ENCODE measurements at places on chromosomes 16 and 17.

GRCh38 chr17:248337-249235 lies 67.1 kb upstream of the DOC2B start:
- no peak for DNase-seq

GRCh38 chr17:72422505-72423285 lies 301.9 kb downstream of the SOX9 start:
- peak; percentile 4 for DNase-seq

DNA sequence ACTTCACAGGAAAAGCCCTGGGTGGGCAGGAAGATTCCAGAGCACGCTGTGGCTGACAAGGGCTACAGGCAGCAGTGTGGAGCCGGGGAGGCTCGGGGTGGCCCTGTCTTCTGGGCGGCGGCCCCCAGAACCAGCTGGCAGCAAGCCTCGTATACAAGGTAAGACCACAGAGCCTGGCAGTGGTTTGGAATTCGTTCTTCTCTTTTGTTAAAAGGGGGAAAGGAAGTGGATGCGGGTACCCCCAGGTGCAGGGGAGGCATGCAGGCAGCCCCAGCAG lies 6.0 kb downstream of the UBALD1 start:
- no peak for DNase-seq

DNA sequence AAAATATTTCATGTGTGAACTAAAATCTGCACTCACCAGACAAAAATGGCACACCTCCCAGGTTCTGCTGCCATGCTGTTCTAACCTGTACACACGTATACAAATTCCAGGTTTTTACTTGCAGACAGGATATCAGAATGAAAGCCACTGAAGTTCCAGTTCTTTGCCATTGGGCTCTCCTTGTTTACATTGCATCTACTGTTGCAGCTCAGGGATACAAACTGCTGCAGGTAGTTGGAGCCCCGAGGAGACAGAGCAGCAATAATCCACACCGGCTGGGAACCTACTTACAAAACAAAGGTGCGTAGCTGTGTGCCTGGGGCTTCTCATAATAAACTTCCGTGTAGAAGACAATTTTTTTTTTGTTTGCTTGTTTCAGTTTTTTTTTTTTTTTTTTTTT lies 59.6 kb downstream of the HAPSTR1 start:
- no peak for DNase-seq

DNA sequence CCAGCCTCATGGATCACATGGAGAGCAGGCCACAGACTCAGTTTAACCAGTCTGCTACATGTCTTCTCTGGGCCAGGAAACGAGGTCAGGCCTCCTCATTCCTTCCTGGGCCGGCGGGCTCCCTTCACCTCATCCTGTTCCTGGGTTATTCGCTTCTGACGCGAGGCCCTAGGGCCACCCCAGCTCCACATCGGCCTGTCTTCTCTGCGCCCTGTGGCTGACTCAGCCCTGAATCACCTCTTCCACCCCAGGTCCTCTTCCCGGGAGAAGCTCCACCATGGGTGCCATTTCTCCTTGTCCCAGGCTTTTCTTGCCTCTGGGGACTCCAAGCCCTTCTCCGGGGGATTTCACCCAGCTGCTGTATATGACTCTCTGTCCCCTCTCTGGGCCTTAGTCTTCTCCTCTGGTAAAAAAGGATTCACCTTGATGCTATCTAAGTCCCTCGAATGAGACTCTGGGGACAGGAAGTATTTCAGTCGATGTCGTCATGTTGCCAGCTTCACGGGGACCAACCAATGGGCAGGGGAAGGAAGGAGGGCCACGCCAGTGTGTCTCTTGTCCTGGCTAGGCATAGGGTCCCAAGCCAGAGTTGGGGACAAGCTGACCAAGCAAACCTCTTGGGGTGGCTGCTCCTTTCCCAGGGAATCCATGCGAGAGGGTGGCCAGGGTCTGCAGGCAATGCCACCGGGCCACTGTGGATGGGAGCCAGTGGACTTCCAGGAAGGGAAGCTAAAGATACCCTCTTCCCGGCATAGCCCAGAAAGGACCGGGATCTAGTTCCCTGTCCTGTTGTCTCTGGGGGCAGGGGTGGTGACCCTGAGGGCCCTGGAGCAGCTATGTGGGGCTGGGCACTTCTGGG lies 58.7 kb downstream of the SOCS3 start:
- no peak for DNase-seq

GRCh38 chr16:78321620-78322360 lies 222.3 kb downstream of the WWOX start:
- no peak for DNase-seq

GRCh38 chr17:38925263-38925995 lies at the start of gene LASP1NB:
Gene LASP1NB, plus strand, starts transcription at chr17:38925614.
- no peak for DNase-seq

DNA sequence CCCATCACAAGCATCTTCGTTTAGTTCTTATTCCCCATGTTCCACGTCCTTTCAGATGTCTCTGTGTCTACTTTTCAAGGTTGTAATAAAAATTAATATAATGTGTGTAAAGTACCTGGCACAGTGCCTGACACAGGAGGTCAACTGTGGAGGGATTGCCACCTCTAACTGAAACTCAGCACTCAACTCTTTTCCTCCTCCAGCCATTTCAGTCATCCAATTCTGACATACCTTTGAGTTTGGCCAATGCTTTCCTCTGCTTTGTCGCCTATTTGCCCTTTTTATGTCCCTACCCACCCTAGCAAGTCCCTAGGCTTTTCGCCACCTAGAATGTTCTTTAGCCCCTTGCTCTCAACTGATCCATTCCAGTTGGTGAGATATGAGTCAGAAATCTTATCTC lies 1.6 kb downstream of the UBE2Z start:
- DNase-seq, result no peak

GRCh38 chr17:74431568-74432423 lies at the start of gene GPRC5C:
Gene GPRC5C, plus strand, starts transcription at chr17:74432088. Its CDS starts 7,689 bp downstream, at chr17:74439777.
- peak; percentile 52 for DNase-seq

DNA sequence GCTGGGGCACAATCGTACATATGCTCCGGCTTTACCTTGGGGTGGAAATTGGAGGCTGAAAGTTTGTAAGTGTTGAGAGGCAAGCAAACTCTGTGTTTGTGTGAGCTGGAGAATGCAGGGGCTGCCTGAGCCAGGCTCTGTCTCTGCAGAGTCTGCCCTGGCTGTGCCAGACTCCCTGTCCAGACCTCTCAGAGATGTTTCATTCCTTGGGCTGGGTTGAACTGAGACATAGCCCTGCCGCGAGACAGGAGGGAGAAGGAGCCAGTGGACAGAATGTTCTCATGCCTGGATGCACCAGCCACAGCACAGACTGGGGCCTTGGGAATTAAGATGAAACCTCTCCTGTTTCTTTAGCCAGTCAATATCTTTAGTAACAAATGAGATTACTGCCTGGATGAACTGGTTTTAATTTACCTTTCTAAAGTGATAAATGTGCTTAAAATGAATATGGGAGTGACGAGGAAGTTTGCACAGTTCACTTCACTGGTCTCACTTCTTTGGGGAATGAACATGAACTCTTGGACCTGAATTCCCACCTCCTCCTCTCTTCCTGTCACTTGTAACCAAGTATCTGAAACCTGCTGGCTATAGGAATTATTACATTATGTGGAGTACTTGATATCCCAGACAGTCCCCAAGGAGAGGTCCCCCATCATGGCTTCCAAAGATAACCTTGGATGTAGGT lies 40.1 kb downstream of the YPEL2 start:
- DNase-seq, result no peak
